Subcutaneous preadipocyte (primary cell): ENCODE measurements at places on chromosomes 7 and 10. TPM values are rescaled to one million over a fixed set of nuclear protein-coding genes. Genes with fewer than 3 reads are reported as not detected.

The CPVL gene
- total RNA-seq = 0.98 and 2.6 TPM in 2 replicates

The CYP2W1 gene
- total RNA-seq = not detected in 2 replicates

The ZFAND2A gene
- 8.2 and 12.1 TPM in 2 replicates for total RNA-seq

The CRYGN gene
- total RNA-seq = under 0.01 and 0.37 TPM in 2 replicates

The PIP gene
- not detected in 2 replicates for total RNA-seq

The TRIM73 gene
- total RNA-seq = 0.20 and 1.5 TPM in 2 replicates

The CDC123 gene
- 145 and 156 TPM in 2 replicates for total RNA-seq

The ARMC3 gene
- not detected in 2 replicates for total RNA-seq

The HMX2 gene
- not detected in 2 replicates for total RNA-seq

The EPHB6 gene
- 3.1 and 12.1 TPM in 2 replicates for total RNA-seq

The NUTM2E gene
- under 0.01 TPM in 1 of 2 replicates, not detected in the other for total RNA-seq

The COBL gene
- under 0.01 TPM in 1 of 2 replicates, not detected in the other for total RNA-seq

The RGR gene
- total RNA-seq = not detected in 2 replicates

The BTBD16 gene
- not detected in 2 replicates for total RNA-seq

The NME8 gene
- total RNA-seq = not detected in 2 replicates

The TNS3 gene
- total RNA-seq = 5.9 and 8.1 TPM in 2 replicates
